Activated CD8-positive, alpha-beta memory T cell treated with anti-CD3 and anti-CD28 coated beads for 4 hours (primary cell): ENCODE measurements at places on chromosomes 5 and 9.

DNA sequence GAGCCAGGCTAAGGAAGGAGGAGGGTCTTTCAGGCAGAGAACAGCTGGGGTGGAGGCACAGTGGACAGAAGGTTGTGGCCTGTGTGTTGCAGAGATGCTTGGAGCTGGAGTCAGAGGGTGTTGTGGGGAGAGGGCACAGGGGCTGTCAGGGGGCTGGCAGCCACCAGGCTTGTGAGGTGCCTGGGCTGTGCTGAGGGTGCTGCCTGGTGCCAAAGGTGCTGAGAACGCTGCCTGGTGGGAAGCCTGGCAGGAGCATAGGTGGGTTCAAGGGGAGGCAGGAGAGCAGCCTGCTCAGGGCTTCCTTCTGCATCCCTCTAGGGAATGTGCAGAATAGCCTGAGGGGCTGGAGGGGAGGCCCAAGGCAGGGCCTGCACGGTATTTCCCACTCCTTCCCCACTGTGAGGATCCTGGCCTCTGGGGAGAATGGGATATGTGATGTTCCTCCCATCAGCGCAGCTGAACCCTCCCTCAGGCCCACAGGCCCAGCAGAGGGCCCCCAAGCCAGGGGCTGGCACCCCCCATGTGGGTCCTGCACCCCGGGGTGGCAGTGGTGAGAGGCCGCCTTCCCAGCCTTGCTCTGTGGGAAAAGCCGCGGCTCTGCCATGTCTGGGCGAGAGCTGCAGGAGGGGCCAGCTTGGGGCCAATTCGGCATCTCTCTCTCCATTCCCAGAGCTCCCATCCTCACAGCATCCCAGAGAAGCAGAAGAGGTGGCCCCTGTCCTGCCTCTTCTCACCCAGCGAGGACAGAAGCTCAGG lies 76.3 kb downstream of the CACNA1B start:
- no peak for DNase-seq

DNA sequence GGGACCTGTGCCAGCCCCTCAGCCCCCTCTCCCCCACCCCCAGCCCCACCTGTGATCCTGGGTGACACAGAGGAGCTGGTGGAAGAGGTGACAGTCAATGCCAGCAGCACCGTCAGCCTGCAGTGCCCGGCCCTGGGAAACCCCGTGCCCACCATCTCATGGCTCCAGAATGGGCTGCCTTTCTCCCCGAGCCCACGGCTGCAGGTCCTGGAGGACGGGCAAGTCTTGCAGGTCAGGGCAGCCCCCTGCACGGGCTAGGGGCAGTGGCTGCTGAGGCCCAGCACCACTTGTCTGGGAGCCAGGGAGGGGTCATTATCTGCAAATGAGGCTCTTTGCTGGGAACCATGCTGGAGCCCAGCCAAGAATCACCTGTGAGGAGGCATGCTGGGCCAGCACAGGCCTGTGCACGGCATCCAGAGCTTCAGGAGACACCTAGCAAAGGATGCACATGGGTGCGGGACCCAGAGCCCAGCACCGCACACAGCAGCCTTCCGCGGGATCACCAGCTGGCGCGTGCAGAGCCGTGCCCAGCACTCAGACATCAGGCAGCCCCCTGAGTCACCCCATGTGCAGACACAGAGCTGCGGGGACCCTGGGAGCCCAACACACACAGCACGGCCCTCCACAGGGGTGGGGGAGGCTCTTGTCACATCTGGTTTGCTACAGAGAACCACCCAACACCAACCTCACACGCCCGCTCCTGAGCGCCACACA lies 62.0 kb upstream of the ASS1 start:
- DNase-seq = no peak

DNA sequence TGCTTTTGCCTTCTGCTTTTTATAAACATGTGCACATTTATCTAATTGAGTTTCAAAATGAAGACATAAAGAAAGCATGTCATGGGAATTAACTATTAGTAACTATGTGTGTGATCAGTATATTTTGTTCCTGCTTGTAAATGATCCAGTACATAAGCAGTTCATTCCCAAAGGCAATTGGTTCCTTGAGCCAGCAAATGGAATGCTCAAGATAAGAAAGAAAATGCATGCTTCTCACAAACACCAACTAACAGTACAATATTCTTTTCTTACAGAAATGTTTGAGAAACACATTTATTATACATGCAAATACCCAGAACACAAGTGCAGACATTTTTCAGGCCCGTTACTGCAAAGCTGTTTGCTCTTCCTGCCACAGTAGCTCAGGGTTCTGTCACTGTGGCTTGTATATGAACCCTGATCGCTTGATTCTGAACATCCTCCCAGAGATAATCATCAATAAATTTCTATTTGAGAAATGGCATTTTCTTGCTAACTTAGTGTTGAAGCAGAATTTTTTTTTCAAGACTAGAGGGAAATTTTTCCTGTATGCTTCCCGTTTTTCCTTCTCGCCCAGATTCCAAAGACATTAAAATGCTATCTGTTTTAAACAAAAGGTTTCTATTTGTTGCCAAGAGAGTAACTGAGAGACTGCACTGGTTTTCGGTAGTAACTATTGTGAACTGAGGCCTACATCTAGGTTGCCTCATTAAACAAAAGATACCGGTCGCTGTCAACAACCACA lies 1.9 kb downstream of the GNAQ start:
- DNase-seq = no peak

- no peak for DNase-seq
Measured at GRCh38 chr5:177984584-177985206, 11.3 kb downstream of the PROP1 start.

DNA sequence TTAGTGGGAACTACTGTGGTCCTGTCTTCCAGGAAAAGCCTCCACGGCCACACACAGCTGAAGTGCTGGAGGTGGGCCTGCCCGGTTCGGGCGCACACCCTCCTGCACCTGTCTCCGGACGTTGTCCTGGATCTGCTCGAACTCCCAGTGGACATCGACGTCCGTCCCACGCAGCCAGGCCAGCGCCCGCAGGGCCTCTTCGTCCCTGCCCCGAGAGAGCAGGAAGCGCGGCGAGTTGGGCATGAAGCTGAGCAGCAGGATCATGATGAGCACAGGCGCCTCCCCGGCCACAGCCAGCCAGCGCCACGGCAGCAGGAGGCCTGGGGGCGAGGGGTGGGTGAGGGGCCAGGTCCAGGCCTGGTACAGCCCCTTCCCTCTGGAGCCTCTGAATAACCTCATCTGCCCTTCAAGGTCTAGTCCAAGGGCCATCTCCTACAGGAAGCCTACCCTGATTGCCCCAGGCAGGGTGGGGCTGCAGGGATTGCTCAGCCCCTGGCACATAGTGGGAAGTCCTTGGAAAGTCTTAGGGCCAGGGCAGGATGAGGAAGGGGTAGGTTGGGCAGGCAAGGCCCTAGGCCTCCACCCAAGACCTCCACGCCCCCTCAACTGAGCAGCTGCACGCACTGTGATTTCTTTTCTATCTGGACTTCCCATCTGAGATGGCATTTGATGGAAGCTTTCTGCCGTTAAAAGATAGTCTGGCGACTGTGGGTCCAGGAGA lies 3.4 kb downstream of the SLC2A6 start:
- no peak for DNase-seq

- no peak for DNase-seq
Measured at GRCh38 chr5:172890659-172891058, 56.6 kb downstream of the ERGIC1 start.

GRCh38 chr5:91328743-91329142 lies 54.4 kb downstream of the ARRDC3 start:
- DNase-seq = no peak

DNA sequence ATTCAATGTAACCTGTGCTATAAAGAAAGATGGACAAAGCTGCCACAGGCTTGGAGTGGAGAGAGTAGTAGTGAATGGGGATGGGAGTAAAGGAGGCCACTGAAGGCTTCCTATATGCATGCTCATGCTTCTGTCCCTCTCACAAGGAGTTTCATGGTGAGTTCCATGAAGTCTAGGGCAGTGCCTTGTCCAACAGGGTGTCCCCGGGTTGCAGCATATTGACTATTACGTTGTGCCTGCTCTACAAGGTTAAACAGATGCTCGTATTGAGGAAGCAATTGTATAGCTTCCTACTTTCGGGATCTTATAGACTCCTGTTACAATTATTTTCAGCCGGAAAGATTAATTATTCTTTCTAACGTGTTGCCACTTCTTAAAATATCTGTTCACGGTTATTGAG lies 129.1 kb upstream of the PIK3R1 start:
- DNase-seq = no peak

- no peak for DNase-seq
Measured at GRCh38 chr5:35316611-35317274, 86.5 kb upstream of the PRLR start.

DNA sequence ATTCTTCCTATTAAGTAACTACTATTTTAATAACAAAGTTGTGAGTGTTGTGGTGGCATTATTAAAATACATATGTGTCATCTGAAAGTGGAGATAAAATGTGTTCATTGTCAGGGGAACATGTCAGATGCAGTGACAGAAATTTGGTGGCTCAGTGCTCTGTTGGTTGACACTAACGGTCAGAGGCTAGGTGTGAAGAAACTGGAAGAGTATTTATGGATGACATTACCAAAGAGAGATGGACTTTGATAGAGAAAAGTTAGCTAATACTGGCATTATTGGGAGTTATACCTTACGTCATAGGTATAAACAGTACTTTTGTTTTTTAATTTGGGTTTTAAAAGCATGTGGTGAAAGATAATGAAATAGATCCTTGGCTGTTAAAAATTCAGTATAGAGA lies 33.7 kb downstream of the PAM start:
- no peak for DNase-seq

GRCh38 chr5:74556006-74556405 lies 84.5 kb downstream of the ENC1 start:
- DNase-seq = no peak

DNA sequence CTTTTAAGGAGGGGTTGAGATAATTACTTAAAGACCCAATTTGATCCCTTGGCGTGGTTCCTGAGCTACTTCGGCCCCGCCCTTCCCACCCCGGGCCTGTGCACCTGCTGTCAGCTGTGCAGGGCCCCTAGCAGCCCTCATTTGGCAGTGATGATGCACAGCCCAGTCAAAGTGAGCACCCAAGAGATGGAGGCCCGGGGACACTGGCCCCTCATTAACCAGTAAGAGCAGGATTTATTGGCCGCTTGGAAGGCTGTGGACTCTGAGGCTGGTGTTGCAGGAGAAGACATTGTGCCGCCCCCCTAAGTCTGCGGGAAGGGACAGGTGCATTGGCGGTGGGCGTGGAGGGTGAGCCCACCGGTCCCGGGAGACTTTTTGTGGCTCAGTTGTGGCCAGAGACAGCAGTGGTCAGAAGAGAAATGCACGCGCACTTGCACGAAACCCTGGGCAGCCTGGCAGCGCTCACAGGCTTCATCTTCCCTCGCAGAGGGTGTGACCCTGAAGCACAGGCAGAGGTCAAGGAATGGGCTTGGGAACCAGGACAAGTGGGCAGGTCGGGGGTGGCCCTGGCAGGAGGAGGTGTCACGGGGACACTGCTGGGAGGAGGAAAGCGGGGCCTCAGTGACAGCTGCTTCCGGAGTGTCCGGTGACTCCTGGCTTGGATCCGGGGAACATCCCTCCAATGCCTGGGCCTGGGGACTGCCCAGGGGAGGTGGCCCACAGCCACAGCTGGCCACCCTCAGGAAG lies 74.0 kb upstream of the RXRA start:
- no peak for DNase-seq

GRCh38 chr9:108269371-108269770 lies 586.4 kb downstream of the ACTL7B start:
- DNase-seq = no peak

DNA sequence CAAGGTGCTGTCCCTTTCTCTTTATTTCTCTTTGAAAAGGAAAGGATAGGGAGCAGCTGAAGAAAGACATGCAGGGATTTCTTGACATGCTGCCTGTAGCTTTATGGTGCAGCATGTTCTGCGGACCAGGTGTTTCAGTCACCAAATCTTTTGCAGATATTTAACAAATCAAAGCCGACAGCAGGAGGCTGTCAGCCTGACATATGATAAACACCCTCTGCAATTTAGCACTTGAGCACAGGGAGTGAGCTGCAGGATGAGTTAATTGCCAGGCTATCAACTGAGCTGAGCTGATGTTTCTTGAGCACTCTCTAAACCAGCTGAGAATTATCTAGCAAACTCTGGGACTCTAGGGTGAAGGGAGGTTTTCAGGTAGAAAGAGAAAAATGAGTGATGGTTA lies 212.8 kb upstream of the ATP10B start:
- DNase-seq = no peak

DNA sequence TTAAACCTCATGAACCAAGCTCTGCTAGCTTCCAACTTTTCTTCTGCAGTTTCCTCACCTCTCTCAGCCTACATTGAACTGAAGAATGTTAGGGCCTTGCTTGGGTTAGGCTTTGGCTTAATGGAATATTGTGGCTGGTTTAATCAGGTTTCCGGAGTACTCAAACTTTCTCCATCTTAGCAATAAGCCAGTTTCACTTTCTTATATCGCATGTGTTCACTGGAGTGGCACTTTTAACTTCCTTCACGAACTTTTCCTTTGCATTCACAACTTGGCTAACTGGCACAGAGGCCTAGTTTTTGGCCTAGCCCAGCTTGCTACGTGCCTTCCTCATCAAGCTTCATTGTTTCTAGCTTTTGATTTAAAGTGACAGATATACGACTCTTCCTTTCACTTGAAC lies 81.0 kb upstream of the MAST4 start:
- DNase-seq = no peak

- no peak for DNase-seq
Measured at GRCh38 chr5:150035139-150035895, 34.8 kb downstream of the HMGXB3 start.
